ENCODE measurements at places on chromosomes 6 and 20.

GRCh38 chr20:63501818-63502670 lies 3.2 kb upstream of the EEF1A2 start:
- no peak for DNase-seq

DNA sequence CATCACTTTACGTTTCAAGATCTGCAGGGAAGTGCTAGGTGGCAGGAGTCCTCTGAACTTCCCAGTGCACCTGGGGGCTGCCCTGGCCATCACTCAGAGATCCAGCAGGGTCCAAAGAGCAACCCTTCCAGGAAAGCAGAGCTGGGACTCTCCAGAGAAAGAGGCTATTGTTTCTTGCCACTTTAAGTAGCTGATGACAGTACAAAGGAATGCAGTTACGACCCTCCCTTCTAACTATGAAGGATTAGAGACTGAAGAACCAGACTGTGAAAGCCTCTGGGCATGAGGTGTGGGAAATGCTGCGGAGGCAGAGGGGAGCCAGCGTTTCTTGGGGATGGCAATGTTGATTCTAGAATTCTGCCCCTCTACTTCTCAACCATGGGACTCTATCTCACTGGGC lies 189.1 kb upstream of the SUPT3H start:
- no peak for DNase-seq

DNA sequence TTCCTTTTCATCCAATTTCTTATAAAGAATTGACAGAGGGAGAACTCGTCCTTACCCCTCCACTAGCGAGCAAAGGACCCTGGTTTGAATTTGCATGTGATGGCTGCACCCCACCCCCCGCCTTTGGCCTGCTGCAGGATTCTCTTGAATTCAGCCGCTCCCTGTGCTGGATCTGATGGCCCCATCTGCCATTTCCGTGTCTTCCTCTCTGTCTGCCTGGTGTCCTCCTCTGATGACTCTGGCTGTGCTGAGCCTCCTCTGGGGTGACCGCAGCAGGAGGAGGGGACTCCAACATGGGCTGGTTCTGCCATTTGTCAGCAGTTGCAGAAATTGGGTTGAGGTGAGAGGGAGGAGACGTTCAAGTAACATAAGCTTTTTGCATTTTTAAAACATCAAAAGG lies 188.8 kb downstream of the DLL1 start:
- DNase-seq, result no peak

DNA sequence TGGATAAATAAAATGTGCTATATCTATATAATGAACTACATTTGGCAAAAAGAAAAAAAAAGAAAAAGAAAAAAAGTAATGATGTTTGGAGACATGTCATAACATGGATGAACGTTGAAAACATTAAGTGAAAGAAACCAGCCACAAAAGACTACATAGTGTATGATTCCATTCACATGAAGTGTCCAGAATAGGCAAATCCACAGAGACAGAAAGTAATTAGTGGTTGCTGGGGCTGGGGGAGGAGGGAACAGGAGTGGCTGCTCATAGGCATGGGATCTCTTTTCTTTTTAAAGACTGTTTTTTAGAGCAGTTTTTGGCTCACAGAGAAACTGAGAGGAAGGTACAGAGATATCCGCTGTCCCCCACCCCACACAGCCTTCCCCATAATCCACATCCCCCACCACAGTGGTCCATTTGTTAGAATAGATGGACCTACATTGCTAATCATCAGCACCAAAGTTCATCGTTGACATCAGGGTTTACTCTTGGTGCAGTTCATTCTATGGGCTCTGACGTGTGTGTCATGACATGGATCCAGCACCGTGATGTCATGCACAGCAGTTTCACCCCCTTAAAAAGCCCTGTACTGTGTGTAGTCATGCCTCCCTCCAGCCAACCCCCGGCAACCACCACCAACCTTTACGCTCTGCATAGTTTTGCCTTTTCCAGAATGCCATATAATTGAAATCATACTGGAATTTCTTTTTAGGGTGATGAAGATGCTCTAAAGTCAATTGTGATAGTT lies 240.9 kb upstream of the RREB1 start:
- no peak for DNase-seq

GRCh38 chr6:111598181-111598580 lies 7.5 kb downstream of the TRAF3IP2 start:
- no peak for DNase-seq

GRCh38 chr20:22523499-22524392 lies 60.6 kb downstream of the FOXA2 start:
- DNase-seq, result no peak

GRCh38 chr20:49843139-49843538 lies 30.5 kb downstream of the SLC9A8 start:
- DNase-seq, result no peak

DNA sequence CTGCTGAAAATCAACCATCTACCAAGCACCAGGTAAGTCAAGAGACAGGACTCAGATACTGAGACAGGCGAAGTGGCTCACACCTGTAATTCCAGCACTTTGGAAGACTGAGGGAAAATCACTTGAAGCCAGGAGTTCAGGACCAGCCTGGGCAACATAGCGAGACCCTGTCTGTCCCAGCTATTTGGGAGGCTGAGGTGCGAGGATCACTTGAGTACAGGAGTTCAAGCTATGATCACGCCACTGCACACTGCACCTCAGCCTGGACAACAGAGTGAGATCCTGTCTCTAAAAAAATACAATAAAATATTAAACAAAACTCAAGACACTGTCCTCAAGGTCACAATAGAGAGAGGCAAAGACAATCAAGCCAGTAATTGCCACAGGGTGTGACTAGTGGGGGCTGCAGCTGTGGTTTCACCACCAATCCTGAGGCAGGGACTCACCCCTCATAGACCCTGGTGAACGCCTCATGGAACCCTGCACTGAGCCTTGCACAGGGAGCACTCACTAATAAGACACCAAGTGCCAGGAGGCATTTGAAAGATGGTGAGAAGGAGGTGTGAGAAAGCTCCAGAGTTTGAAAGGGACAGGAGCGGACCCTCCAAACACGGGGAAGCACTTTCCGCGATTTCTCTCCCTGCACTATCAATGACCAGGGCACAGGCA lies 1.7 kb downstream of the SNHG17 start:
- DNase-seq, result no peak

GRCh38 chr6:166658792-166659150 lies 31.7 kb upstream of the RPS6KA2 start:
- DNase-seq, result no peak

DNA sequence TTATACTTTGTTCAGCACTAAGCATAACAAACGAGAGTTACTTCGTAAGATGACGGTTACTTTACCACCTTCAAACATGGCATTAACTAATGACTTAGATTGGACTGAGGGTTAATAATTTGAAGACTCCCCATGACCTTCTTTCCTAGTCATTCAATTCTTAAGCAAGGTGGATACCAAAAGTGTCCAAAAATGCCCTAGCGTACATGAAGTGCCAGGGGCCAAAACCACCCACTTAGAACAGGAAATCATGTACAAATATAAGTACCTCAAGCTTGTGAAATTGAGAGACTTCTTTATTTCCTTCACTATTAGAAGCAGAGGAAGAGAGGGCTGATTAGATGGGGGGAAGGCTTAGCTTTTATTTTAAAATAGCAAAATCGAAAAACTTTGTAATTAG lies 166.4 kb downstream of the ATXN1 start:
- no peak for DNase-seq

GRCh38 chr6:165976684-165977083 lies 191.0 kb downstream of the TBXT start:
- no peak for DNase-seq

GRCh38 chr20:48760403-48760983 lies 67.3 kb downstream of the PREX1 start:
- DNase-seq, result peak; percentile 94

DNA sequence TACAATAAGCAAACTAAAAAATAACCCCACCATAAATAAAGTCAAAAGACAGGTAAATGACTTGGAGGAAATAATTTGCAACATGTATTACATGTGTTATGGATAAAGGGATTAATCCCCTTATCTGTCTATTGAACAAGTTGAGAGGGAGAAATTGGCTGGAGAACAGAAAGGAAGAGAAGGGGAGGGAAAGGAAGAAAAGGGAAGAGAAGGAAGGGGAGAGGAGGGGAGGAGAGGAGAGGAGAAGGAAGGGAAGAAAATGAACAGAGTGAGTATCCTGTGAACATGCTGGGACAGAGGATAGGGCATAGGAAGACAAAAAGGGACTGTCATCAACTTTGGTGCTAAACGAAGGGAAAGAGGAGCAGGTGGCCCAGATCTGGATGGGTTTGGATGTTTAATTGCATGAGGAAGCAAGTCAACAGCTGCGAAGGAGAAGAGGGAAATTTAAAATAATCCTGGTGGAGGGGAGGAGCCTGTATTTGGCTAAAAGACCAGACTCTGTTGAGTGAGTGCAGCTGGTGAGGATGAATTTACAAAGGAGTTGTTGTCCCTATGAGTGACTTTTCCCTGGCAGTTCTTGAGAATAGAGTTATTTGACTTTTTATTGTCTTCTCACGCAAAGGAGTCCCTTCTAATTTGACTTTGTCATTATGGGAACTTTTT lies 14.2 kb upstream of the SHLD1 start:
- DNase-seq, result no peak

- no peak for DNase-seq
Measured at GRCh38 chr6:108675226-108676200, 114.8 kb downstream of the FOXO3 start.

- DNase-seq, result no peak
Measured at GRCh38 chr6:84568971-84569370, 195.4 kb downstream of the TBX18 start.

GRCh38 chr6:3381233-3381921 lies 75.5 kb downstream of the SLC22A23 start:
- DNase-seq, result no peak

GRCh38 chr6:34142061-34142998 lies 3.6 kb downstream of the GRM4 start:
- DNase-seq, result no peak

DNA sequence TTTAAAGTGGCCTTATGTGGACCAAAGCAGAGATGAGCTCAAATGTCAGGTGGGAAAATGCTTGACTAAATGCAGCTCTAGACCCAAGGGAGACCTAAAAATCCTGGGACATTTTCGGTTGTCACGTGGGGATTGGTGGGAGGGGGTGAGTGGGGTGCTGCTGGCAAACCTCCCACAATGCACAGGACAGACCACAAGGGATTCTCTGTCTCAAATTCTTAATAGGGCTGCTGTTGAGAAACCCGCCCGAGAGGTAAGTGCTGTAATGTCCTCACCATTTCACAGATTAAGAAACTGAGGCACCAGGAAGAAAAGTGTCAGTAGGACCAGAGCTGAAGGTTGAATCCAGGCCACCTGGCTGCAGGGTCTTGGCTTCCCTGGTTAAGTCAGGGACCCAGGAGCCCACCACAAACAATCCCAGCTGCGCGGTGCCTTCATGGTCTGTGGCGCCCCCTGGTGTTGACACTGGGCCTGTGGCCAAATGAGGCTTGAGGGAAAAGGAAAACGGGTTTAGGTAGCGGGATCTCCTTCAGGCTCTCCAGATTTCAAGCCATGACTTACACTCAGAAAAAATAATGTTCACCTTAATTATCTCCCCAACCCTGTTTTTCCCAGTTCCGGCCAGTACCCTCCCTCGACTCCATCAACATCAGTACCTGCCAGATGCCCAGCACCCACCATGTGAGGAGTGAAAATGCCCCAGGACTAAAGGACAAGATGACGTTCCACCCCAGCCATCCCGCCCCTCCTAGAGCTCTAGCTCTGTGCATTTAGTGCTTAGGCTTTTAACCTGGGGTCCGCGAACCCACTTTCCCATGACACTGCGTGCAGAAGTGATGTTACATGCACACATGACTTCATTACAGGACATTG lies 7.2 kb downstream of the HLA-G start:
- DNase-seq, result peak; percentile 34

DNA sequence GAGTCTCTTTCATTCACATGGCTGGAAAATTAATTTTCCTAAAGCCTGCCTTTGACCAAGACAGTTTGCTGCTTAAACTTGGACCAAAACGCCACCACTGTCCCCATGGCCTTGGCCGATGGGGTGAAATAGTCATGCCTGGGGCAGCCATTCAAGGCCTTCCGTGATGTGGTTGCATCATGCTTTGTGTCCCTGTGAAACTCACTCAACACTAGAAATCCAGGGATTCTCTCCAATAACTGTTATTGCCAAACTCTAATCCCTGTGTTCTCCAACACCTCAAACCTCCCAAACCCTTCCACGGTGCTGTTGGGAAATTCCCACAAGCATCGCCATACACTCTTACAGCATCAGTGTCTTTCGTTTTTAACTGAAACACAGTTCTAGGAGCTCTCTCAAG lies 1.4 kb upstream of the TXNDC5 start:
- no peak for DNase-seq

GRCh38 chr6:44388887-44389286 lies 1.4 kb downstream of the CDC5L start:
- no peak for DNase-seq
